ENCODE measurements at places on chromosomes 4 and X.

DNA sequence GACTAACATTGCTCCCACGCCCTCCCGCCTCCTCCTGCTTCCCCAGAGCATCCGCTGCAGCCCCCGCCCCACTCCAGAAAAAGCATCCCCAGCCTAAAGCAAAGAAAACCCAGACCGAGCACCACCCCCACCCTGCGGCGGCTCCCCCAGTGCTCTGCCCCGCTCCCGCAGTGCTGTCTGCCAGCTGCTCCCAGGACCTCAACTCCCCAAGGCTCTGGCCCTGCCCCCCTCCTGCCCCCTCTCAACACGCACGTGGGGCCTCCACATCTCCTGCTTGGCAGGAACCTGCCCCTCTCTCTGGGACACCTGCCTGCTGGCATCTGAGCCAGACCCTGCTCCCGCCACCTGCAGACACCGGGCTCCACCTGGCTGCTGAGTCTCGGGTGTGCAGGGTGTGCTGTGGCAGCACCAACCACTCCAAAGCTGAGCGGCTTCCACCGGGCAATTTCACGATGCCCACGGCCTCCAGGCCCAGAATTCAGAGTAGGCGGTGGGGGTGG is 79.4 kb downstream of the FAM53A start:
- DNase-seq, result no peak

- no peak for DNase-seq
Observed at GRCh38 chr4:23456864-23457263, 433.0 kb downstream of the PPARGC1A start.

DNA sequence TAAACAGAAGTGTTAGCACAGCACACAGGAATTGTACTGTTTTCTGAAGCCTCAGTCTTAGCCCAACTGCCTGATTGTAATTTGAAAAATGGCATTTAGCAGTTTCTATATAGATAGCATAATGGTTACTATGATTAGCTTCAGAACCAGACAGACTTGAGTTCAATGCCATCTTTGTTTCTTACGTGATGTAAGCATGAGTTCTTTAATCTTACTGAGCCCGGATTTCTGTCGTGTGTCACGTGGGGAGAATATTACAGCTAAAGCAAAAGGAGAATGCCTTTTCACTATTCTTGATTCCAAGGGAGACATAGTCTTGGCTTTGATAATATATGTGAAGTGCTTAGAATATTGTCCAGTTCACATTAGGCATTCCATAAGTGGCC is 407.3 kb downstream of the STIM2 start:
- no peak for DNase-seq

DNA sequence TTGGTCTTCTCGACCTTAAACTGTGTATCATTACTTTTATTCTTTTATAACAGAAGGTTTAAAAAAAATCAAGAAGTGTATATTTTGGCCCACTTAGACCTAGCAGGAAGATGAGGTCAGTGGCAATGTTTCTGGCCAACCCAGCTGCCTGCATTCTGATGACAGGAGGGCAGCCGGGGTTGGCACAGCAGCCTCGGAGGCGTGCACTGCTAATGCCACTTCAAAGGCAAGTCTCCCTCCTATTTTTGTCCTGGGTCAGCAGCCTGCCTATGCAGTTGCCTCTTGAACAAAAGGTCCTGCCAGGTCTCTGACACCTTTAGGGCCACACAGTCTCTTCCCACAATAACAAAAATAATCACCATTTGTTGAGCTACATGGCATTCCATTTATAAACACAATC is 89.4 kb upstream of the MYOZ2 start:
- DNase-seq, result no peak

DNA sequence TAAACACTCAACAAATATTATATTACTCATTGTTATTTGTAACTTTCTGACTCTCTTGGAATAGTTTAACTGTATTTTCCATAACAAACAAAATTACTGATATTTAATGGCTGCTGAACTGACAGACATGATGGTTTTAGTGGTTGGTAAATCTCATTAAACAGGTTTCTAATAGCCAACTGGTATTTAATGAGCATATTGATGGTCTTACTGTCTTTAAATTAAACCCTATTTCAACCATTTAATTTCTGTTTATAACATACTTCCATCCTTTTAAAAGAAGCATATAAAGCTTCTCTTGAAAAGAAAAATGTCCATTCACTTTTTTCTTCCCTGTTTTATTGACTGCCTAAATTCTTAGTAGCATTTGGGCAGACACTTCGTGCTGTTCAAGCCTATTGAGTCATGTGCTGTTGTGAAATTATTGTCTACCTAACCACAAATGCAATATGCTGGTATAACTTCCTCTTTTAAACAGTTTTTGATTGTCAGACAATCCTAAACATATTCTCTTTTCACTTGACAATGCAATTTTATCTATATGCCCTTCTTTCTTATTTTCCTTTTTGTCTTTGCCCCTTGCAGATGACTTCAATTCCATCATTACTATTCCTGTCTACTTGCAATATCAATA is 163.9 kb upstream of the SLC7A11 start:
- DNase-seq, result peak; percentile 92

DNA sequence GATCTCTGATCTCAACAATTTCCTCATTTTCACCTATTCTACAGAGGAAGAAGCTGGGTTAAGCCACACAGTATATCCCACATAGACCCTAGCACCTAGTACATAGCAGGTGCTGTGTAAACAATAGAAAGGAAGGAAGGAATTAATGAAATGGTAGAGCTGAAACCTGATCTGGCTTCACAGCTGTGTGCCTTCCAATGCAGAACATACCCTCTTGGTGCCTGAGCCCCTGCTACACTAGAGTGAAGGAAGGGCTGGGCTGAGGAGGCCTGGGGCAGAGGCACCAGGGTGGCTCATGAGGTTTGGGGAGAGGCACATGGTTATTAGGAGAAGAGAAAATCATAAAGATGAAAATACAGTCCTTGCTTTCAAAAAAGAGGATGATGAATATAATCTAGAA is 21.3 kb downstream of the LRRC66 start:
- DNase-seq, result no peak

DNA sequence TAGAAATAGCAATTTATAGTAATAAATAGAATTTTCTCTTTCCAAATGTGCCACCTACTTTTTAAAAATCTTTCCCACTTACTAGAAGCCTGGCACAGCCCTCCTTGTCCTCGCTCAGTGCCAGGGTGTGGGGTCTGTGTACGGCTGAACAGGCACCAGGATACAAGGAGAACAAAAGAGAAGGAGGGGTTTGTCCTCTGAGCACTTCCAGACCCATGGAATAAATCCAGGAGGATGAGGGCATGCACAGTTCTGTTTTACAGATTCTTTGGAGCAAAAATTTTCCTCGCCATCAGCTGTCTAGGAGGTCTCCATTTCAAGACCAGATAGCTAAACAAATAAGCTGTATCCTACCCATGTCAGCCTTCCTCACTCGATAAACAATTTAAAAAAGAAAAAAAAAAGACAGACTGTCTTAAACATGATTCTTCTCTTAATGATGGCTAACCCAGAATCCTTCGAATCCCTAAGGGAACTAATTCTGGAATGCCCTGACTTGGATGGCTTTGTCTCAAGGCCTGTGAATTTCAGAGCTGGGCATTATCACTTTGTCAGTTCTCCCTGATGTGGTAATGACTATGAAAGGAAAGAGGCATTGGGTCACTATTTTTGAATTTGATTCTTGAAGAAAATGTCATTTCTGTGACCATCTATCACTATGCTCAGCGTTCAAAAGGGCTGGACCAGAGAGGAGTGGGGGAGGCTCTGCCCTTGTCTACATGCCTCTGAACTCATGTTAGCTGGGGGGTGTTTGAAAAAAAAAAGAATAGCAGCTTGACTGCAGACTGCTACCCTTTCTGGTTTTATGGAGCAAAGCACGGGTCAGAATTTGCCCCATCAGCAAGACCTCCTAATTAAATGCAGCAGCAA is 151.0 kb downstream of the DCTD start:
- DNase-seq, result no peak

DNA sequence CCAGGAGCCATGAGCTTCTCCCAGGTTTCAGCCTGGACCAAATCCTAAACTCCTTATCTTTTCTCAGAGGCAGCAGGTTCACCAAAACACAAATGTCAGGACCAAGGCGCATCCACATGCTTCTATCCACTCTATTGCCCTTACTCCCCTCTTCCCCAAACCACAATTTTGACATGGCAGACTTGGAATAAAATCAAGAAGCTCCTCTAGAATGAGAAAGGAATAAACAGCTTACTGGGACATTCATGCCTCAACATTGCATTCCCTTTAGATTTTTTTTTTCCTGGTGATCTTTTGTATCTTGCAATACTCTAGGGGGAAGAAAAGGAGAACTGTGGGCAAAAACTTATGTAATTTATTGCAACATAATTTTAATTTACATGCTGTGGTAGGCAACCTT is 119.1 kb downstream of the TSPAN5 start:
- DNase-seq, result no peak

GRCh38 chrX:55342533-55343501 is 78.1 kb upstream of the PAGE3 start:
- peak; percentile 65 for DNase-seq

GRCh38 chr4:77036206-77036605 is 39.6 kb downstream of the CCNI start:
- DNase-seq, result no peak

DNA sequence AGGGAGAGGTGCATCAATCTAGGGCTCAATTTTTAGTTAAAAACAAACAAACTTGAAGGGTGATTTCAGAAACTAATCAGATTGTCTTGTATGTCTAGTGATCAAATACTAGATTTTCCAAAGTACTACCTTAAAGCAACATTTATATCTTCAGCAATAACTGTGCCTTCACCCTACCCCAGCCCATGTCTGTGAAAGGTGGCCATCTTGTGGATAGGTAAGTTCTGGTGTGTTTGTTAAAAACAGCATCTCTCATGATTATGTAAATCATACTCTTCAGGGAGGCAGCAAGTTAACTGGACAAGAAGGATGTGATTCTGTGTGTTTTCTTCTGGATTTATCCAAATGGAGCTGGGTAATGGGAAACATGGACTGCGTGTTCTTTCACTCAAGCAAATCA is 81.4 kb upstream of the ACSL1 start:
- DNase-seq, result no peak

DNA sequence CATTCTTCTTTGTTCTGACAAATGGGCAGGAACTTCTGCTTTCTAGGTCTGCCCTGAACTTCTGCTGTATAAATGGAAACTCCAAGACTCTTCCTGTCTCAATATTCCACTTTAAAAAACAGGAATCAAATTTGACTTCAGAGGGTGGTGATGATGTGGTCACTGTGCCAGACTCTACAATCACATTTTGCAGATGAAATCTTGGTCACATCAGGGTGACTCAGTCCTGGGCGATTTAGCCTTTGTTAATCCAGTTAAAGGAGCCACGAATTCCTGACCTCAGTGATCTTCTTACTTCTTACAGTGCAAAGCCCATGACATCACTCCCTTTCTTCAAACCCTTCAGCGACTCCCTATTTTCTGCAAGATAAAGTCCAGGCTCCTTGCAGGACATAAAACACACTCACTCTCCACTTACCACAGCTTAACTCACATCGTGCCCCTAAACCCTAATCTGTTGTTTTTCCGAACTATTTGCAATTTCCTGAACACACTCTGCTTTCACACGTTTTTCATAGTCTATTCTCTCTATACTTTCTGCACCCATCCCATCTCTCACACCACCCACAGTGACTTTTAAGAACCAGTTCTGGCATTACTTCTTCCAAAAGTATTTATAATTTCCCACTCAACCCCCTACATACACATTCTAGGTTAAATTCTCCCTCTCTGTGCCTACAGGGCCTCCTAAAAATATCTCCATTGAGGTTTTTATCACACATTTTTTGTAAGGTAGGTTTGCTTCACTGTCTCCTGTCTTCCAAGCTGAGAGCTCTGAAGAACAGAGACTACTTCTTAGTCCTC is 11.1 kb downstream of the GASK1B start:
- peak; percentile 19 for DNase-seq

DNA sequence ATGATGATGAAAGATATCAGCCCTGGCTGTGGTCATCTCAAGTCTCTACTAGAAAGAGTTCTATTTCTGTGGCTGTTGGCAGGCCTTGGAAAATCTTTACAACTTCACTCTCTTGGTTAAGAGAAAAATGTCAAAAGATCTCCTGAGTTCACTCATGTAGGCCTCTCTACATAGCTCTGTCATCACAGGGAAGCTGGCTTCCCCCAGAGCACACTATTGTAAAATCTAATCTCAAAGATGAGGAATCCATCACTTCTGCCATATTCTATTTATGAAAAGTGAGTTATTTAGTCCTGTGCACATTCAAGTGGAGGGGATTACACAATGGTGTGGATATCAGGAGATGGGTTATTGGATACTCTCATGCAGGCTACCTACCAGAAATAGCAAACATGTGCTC is 388.4 kb upstream of the HS3ST1 start:
- no peak for DNase-seq

DNA sequence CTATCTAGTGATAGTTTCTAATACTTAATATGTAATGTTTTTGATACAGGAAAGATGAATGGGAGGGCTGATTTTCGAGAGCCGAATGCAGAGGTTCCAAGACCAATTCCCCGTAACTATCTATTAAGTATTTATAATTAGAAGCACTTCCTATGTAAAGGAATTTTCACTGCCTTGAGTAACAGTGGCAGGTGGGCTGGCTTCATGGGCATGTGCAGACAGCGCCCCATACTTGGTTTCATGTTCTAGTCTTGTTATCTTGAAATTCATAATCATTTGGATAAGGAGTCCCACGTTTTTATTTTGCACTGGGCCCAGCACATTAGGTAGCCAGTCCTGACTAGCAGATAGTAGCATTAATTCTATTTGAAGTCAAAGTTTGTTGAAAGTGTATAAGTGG is 1.7 kb downstream of the OCIAD1 start:
- no peak for DNase-seq

- DNase-seq, result no peak
Observed at GRCh38 chr4:188707036-188707435, 567.8 kb downstream of the TRIML1 start.

- peak; percentile 69 for DNase-seq
Observed at GRCh38 chr4:109044431-109044830, 258.0 kb downstream of the COL25A1 start.

DNA sequence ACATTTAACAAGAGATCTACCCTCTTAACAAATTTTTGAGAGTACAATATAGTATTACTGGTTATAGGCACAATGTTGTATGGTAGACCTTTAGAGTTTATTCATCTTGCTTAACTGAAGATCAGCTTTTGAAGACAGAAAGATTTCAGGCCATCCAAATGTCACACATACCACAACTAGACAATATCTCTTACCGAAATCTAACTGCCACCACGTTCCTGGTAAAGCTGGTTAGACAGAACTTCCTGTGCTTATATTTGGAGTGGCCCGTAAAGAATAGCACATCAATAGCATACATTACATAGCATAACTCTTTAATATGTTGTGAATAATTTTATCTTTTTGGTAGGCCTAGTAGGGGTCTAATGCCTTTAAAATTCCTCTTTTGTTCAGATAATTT is 29.8 kb upstream of the ARHGEF6 start:
- peak; percentile 3 for DNase-seq

All from common myeloid progenitor, CD34-positive (primary cell).